ENCODE measurements at places on chromosomes 5 and 9. TPM values are rescaled to one million over a fixed set of nuclear protein-coding genes. Genes with fewer than 3 reads are reported as not detected.

DNA sequence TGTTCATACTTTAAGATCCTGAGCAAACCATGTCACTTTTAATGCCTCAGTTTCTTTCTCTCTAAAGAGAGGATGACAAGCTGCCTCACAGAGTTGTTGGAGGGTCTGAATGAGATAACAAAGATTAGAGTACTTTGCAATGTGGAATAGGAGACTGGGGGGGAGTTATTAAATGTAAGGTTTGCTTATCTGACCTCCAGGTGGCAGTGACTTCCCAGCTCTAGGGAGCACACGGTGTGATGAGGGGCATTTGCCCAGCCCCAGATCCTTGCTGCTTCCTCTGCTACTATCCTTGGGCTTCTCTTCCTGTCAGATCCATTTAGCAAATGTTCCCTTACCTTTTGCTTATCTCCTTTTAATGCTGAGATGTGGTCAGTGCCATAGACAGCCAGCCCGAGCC lies 30.7 kb downstream of the ENHO start:
- DNase-seq: no peak

GRCh38 chr5:59193616-59194319 lies 610.9 kb downstream of the RAB3C start:
- DNase-seq: no peak

Gene BAAT
- total RNA-seq: 0.25 TPM

GRCh38 chr9:26650325-26650724 lies 242.3 kb downstream of the CAAP1 start:
- no peak for DNase-seq

Gene CYLC2
- not detected for total RNA-seq

GRCh38 chr5:174418809-174419539 lies 305.4 kb upstream of the MSX2 start:
- DNase-seq: peak; percentile 15

- no peak for DNase-seq
Measured at GRCh38 chr5:81904166-81904565, 67.7 kb upstream of the ATG10 start.

Gene PCSK1
- not detected for total RNA-seq

DNA sequence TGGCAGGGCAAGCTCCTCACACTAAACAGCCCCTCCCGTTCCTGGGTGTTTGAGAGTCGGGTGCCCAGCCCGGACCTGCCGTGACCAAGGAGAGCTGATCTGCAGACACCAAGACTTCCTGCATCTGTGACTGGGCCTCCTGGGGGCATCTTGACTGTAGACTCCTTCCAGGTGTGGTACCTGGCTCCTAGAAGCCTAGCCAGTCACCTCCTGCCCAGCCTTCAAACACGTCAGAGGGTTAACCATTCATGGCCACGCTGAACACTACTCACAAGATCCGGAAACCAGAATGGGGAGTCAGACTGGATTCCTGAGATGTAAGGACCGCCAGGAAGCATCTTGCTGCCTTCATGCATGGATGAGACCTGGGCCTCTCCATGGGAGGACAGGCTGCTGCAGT lies 3.7 kb upstream of the LCN2 start:
- no peak for DNase-seq

- no peak for DNase-seq
Measured at GRCh38 chr5:31794009-31794408, 155.1 kb downstream of the PDZD2 start.

DNA sequence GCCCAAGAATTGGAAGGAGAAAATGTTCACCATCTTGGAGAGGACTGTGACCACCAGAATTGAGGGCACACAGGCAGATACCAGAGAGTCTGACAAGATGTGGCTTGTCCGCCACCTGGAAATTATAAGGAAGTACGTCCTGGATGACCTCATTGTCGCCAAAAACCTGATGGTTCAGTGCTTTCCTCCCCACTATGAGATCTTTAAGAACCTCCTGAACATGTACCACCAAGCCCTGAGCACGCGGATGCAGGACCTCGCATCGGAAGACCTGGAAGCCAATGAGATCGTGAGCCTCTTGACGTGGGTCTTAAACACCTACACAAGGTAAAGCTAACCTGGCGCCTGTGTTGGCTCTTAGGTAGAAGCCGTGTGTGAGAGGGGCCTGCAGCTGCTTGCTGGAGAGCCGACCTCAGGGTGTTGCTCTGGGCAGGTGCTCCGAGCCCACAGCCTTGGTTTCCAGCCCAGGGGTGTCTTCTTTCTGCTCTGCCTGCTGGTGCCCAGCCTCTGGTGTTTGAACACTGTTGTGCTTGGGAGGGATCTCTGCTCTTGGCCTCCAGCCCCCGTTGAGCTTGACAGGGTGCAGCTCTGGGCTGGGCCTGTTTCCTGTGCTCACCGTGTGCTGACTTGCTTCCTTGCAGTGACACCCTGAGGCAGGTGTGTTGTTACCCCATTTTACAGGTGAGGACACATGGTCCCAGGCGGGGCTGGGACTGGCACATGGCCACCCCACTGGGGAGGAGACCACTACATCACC lies 10.9 kb downstream of the EXOC3 start:
- DNase-seq: no peak

Gene TNFSF8
- total RNA-seq: not detected

- no peak for DNase-seq
Measured at GRCh38 chr5:67648201-67648671, 451.6 kb upstream of the CD180 start.

DNA sequence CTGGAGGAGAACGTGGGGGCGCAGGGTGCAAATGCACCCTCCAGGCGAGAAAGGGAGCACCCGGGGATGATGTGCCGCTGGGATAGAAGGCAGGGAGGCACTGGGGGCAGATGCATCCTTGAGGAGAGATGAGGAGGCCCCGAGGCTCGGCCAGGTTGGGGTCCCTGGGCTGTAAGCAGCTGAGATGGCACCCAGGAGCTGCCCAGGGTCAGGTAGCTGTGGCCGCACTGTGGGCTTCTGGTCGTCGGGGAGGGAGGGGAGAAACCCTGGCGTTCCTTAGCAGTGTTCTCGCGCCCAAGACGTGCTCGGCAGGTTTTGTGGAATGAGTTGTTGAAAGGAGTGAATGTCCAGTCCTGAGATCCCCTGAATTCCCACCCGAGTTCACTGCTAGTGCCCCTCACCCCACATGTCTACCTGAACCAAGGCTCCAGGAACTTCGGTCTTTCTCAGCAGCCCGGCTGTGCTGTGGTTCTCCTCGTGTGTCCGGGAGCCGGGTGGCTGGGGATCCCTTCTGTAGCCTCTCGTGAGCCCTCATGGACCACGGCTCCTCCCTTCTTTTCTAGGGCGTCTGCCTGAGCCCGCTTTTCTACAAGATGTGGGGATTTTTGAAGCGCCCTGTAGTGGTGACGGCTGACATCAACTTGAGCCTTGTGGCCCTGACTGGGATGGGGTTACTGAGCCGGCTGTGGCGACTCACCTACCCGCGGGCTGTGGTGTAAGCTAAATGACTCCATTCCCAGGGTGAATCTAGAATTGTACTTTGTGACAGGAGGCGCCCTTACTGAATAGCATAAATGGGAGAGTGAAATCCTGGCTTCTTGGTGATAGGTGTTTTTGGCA lies 1.1 kb downstream of the POMT1 start:
- no peak for DNase-seq

- DNase-seq: no peak
Measured at GRCh38 chr5:74624931-74625505, 15.5 kb downstream of the ENC1 start.

GRCh38 chr5:171207256-171207847 lies 101.7 kb upstream of the TLX3 start:
- DNase-seq: peak; percentile 43

- DNase-seq: no peak
Measured at GRCh38 chr5:132473019-132473531, 17.5 kb downstream of the IRF1 start.

- peak; percentile 24 for DNase-seq
Measured at GRCh38 chr9:18791074-18791473, 241.9 kb downstream of the SAXO1 start.

GRCh38 chr5:111528056-111528455 lies 15.7 kb upstream of the STARD4 start:
- no peak for DNase-seq

GRCh38 chr5:78600687-78601414 lies 47.7 kb downstream of the LHFPL2 start:
- no peak for DNase-seq

GRCh38 chr5:89946508-89946907 lies 463.0 kb downstream of the CETN3 start:
- DNase-seq: no peak

Gene MINAR2
- total RNA-seq: not detected

Gene BARX1
- not detected for total RNA-seq

Gene NEURL1B
- 5.8 TPM for total RNA-seq

Gene CCL28
- 0.25 TPM for total RNA-seq

DNA sequence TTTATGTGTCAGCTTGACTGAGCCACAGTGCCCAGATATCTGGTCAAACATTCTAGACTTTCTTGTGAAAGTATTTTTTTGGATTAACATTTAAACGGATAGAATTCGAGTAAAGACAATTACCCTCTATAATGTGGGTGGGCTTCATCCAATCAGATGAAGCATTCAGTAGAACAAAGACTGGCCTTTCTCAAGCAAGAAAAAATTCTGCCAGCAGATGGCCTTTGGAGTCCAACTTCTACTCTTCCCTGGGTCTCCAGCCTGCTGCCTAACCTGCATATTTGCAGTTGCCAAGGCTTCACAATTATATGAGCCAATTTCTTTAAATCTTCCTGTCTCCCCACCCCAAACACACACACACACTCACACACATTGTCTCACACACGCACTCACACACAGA lies 86.4 kb downstream of the MED10 start:
- peak; percentile 12 for DNase-seq

Gene PRDM9
- not detected for total RNA-seq

All from HCT116 (cell line).